ENCODE measurements at places on chromosomes 5 and 9. TPM values are rescaled to one million over a fixed set of nuclear protein-coding genes. Genes with fewer than 3 reads are reported as not detected.

Gene OTP
- not detected for total RNA-seq

Gene C5orf63
- 9.1 TPM for total RNA-seq

Gene IFNB1
- total RNA-seq: not detected

Gene RABEPK
- total RNA-seq: 15.0 TPM

Gene CLINT1
- 82.3 TPM for total RNA-seq

Gene ZFP37
- 7.9 TPM for total RNA-seq

Gene NUTM2G
- not detected for total RNA-seq

Gene POMT1
- 64.3 TPM for total RNA-seq

Gene TEK
- total RNA-seq: not detected

Gene RAB3C
- total RNA-seq: 25.2 TPM

DNA sequence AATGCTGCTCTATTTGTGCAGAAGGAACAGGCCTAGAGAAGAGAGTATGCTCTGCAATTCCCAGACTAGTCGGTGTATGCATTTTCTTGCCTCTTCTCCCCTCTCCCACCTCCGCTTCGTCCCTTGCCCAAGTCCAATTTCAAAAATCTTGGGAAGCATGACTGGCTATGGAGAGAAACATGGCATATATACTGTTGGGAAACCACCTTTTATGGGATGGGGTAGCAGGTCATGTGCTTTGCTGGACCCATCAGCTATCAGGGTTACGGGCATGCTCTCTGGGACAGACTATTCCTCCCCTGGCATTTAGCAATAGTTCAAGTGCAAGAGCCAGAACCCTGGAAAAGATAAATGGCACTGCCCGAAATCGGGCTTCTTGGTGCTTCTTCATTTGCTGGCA is 12.0 kb downstream of the ISL1 start:
- DNase-seq: no peak

DNA sequence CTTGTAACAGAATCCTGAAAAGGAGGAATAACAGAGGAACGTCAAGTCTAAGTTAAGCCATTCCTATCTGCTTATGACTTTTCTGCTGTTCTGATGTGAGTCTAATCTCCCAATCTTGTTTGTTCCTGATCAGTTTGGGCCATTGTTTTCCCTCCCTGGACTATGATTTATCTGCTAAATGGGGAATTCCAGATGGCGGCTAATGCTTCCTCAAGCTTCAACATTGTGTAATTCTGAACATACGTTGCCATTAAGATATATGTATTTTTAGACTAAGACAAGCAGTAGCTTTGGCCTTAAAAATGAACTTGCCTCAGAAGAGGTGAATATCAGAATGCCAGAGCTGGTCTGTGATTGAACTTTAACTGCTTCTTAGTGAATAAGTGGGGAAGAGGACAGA is 142.7 kb downstream of the PRKACG start:
- DNase-seq: no peak

- no peak for DNase-seq
Measured at GRCh38 chr5:143101121-143101520, 302.4 kb downstream of the NR3C1 start.

- no peak for DNase-seq
Measured at GRCh38 chr5:169424279-169424655, 123.3 kb upstream of the SLIT3 start.

GRCh38 chr9:107929443-107929842 is 439.9 kb upstream of the KLF4 start:
- DNase-seq: no peak

DNA sequence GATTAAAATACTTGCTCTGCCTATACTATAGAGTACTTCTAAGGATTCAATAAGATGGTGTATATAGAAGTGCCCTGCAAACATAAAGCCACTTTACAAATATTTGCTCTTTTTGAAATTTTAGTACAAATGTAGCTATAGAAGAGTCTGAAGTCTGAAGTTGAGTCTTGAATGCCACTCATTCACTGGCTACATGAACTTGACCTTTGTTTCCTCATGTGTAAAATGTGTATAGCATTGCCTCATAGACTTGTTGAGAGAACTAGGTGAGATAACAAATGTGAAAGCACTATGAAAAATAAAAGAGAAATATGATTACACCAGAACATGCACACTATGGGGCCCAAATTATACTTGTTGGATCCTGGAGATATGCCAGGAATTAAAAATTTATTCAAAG is 244.7 kb downstream of the SEC61B start:
- no peak for DNase-seq

- DNase-seq: no peak
Measured at GRCh38 chr5:139443831-139444453, 4.6 kb upstream of the DNAJC18 start.

GRCh38 chr5:129996896-129997295 is 92.6 kb downstream of the CHSY3 start:
- DNase-seq: no peak

- no peak for DNase-seq
Measured at GRCh38 chr5:6832994-6833393, 119.8 kb downstream of the TENT4A start.
